Suprapubic skin (tissue), 4 donors: ENCODE measurements at places on chromosomes 1 and 21.

GRCh38 chr21:32056791-32057190 is 184.0 kb downstream of the HUNK start:
- no peak for DNase-seq
- H3K4me3 ChIP-seq: no peak overlapping the region
- H3K27me3 ChIP-seq: no peaks in the 10 kb centered on the region

DNA sequence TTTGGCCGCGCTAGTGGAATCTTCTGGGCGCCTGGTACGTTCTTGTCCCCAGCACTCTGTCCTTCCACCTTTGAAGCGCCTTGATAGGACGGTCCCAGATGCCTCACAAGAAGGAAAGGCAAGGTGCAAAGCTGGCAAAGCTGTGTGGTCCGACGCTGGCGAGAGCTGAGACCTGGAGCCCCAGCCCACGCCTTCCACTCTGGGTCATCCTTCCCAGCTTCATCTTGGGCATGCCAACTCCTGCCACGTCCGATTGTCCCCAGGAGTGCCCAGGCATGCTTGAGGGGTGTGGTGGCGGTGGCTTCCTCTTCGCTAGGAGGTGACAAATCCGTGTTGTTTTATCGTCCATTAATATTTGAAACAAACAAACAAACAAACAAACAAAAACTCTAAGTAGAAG is 123.9 kb upstream of the DPYD start:
- no peaks in the 10 kb centered on the region for H3K36me3 ChIP-seq
- H3K4me1 ChIP-seq: peaks cover 28% of the 10 kb centered on the region
- no peak overlapping the region for H3K4me3 ChIP-seq
- H3K27ac ChIP-seq: no peak overlapping the region
- peaks cover 70% of the 10 kb centered on the region for H3K27me3 ChIP-seq
- no peak for DNase-seq

- DNase-seq: peak; percentile 94
- H3K4me1 ChIP-seq: peaks cover 40% of the 10 kb centered on the region
- H3K4me3 ChIP-seq: peak overlapping the region; percentile 31
- no peaks in the 10 kb centered on the region for H3K36me3 ChIP-seq
- peak overlapping the region; percentile 79 for H3K27ac ChIP-seq
These were observed 16.7 kb upstream of the LYST start for GRCh38 chr1:235883261-235883927.

DNA sequence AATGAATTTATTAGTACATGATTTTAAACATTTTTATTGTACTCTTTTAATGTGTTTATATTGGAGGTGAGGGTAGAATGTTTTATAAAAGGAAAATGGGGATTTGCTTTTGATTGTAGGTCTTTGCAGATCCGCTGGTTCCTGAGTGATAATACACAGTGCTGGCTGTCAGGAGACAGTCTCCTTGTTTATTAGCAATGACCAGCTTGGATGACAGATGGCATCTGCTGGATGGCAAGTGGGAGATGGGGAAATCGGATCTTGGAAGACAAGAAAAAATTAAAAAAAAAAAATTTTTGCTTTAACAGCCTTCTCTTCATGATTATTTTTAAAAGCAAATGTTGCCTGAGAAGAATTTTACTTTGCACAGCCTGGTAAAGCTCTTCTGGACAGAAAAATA is 4.4 kb upstream of the PHTF1 start:
- no peaks in the 10 kb centered on the region for H3K27me3 ChIP-seq
- no peak for DNase-seq
- peaks cover 9% of the 10 kb centered on the region for H3K4me1 ChIP-seq
- peaks cover 32% of the 10 kb centered on the region for H3K36me3 ChIP-seq
- no peak overlapping the region for H3K27ac ChIP-seq

- no peaks in the 10 kb centered on the region for H3K4me1 ChIP-seq
- no peak for DNase-seq
- H3K27me3 ChIP-seq: no peaks in the 10 kb centered on the region
- no peak overlapping the region for H3K4me3 ChIP-seq
These were observed 561.8 kb upstream of the ADAMTS5 start for GRCh38 chr21:27528697-27529096.

DNA sequence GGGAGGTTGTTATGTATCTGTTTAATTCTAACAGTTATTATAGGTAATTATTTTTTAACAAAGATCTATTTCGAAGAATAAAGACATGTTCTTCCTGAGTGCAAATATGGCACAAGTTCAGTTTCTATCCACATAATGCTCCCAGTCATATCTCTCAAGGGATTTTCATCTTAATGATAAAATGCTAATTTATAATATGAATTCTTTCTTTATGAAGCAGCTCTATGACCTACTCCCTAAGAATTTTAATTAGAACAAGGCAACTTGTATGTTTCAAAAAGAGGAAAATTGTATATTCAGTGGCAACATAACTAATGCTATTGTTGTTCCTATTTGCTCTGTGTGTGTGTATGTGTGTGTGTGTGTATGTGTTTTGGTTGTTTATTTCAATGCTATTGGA is 1222.1 kb upstream of the NCAM2 start:
- no peak for DNase-seq
- H3K27ac ChIP-seq: no peak overlapping the region
- no peak overlapping the region for H3K4me3 ChIP-seq
- no peaks in the 10 kb centered on the region for H3K4me1 ChIP-seq
- H3K27me3 ChIP-seq: no peaks in the 10 kb centered on the region

DNA sequence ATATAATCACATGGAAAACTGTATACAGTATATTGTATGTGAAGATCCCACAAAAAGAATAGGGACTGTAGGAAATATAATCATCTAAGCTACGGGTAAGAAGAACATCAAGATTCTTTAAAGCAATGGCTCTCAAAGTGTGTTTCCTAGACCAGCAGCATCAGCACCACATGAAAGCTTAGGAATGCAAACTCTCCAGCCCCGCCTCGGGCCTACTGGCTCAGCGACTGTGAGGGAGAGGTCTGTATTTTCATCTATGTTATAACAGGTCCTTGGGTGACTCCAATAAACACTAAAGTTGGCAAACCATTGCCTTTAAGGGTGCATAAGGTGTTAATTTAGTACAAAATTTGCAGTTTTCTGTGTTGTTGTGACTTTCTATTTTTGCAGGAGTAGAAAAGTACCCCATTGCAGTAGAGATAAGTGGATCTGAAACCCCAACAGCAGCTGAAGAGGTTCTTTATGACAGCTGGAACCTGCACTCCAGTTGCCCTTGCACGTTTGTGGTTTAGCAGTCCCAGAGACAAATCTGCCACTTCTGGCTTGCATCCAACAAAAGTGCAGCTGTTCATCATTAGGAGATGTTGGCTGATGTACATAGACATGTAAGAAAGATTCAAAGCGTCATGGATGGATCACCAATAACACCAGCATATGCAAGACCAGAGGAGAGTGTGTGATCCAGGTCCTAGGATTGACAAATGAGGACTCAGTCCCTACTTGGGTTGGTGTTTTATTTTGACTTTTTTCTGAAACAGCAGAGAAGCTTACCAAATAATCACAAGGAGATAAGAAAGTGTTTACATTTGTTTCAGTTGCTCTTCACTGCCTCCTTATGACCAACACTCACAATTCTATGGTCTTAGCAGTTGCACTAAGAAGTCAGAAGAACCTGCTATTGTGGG is 15.9 kb upstream of the IFNAR1 start:
- no peaks in the 10 kb centered on the region for H3K4me1 ChIP-seq
- H3K36me3 ChIP-seq: no peaks in the 10 kb centered on the region
- H3K27ac ChIP-seq: no peak overlapping the region
- no peaks in the 10 kb centered on the region for H3K27me3 ChIP-seq
- DNase-seq: no peak

DNA sequence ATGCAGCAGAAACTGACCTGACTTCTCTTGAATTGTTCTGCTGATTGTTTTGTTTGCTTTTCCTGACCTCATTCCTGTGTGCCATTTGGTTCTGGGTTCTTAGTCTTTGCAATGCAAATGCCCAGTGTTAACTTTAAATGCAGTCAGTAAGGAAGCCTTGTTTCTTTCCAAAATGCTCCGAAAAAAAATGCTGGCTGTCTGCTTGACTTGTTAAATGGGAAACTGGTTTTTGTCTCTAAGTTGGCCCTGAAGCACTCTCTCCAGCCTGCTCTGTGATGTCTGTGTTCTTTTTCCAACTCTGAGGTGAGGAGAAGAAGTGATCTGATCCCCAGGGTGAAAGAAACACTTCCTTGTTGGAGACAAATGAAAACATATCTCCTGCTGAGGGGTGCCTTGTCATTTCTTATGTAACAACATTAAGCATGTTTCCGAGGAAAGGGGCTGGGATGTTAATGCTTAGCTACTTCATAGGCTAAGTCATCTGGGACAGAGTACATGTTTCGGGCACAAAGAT is 256.3 kb upstream of the ADGRL4 start:
- no peak overlapping the region for H3K27ac ChIP-seq
- no peak for DNase-seq
- no peaks in the 10 kb centered on the region for H3K4me1 ChIP-seq
- H3K36me3 ChIP-seq: no peaks in the 10 kb centered on the region
- no peaks in the 10 kb centered on the region for H3K27me3 ChIP-seq

DNA sequence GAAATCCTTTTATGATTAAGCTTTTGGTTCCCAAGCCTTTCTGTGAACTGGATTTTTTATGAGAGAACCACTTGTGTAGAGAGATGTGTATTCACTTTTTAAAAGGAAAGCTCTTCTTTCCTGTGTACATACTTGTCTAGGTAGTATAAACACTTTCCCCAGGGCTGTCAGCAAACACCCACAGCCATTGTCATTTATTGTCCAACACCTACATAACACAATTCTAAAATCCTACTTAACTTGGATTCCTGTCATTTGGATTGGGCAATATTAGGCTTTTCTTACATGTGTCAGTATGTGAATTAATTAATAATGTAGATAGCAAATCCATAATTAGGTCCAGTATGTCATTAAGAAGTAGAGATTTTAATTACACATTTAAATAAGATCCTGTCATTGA is 12.3 kb downstream of the DDX20 start:
- DNase-seq: no peak
- peaks cover 46% of the 10 kb centered on the region for H3K36me3 ChIP-seq
- H3K27ac ChIP-seq: no peak overlapping the region
- no peak overlapping the region for H3K4me3 ChIP-seq

DNA sequence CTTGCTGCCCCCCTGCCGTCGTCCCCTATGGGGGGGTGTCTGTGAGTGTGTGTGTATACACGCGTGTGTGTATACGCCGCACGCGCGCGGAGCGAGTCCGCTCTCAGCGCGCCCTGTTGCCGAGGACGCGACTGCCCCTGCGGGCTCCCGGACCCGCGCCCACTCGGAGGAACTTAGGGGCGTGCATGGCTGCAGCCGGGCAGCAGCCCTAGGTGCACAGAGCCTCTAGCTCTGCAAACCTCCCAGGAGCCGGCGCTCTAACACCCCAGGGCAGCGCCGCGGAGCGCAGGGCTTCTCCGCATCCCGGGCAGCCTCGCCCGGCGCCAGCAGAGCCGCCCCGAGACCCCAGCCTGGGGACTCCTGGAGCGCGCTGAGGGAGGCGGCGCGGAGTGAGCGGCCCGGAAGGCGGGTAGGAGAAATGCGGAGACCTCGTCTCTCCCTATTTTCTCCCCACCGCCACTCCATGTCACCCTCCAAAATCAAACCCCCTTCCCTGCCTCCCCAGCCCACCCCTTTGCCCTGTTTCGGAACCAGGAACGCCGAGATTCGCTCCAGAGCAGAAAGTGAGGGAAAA is 574 bp downstream of the ITPKB start:
- peaks cover 5% of the 10 kb centered on the region for H3K36me3 ChIP-seq
- H3K27me3 ChIP-seq: no peaks in the 10 kb centered on the region
- peak overlapping the region; percentile 90 for H3K27ac ChIP-seq
- peak overlapping the region; percentile 92 for H3K4me3 ChIP-seq
- DNase-seq: no peak

GRCh38 chr1:1562556-1563195 is 12.0 kb downstream of the SSU72 start:
- H3K4me1 ChIP-seq: peaks cover 19% of the 10 kb centered on the region
- no peaks in the 10 kb centered on the region for H3K27me3 ChIP-seq
- no peak overlapping the region for H3K4me3 ChIP-seq

DNA sequence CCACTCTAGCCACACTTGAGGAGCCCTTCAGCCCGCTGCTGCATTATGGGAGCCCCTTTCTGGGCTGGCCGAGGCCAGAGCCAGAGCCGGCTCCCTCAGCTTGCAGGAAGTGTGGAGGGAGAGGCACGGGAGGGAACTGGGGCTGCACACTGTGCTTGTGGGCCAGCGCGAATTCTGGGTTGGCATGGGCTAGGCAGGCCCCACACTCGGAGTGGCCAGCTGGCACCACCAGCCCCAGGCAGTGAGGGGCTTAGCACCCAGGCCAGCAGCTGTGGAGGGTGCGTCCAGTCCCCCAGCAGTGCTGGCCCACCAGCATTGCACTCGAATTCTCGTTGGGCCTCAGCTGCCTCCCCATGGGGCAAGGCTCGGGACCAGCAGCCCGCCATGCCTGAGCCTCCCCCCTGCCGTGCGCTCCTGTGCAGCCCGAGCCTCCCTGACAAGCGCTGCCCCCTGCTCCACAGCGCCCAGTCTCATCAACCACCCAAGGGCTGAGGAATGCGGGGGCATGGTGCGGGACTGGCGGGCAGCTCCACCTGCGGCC is 785.9 kb upstream of the TPTE start:
- no peak overlapping the region for H3K27ac ChIP-seq
- no peaks in the 10 kb centered on the region for H3K27me3 ChIP-seq
- no peak overlapping the region for H3K4me3 ChIP-seq
- no peak for DNase-seq
- no peaks in the 10 kb centered on the region for H3K4me1 ChIP-seq

GRCh38 chr1:99950486-99950885 is 19.3 kb upstream of the SLC35A3 start:
- H3K27ac ChIP-seq: no peak overlapping the region
- no peaks in the 10 kb centered on the region for H3K27me3 ChIP-seq
- DNase-seq: no peak
- no peak overlapping the region for H3K4me3 ChIP-seq

DNA sequence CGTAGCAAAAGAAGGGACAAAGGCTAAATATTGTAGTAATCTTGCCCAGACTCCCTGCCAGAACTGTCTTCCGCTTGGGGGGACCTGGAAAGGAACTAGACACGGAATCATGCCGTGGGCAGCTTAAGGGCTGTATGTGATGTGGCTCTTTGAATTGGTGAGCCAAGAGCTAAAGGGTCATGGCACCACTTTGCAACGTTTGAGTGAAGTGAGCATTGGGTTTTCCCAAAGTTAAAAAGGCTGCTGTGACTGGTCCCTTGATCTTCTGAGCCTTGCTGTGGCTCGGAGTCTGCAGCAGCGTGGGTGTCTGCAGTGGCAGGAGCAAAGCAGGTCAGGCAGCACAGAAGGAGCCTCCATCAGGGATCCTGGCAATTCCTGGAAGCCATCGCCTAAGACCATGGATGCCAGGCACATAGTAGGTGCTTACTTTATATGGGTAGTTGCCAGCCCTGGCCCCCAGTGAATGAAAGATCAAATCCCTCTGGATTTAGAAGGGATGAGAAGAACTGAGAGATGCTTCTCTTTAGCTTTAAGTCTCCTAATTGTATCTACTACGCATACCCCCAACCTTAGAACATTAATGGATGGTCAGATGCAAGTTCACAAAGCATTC is 1.8 kb downstream of the SMYD2 start:
- H3K27ac ChIP-seq: no peak overlapping the region
- H3K27me3 ChIP-seq: no peaks in the 10 kb centered on the region
- peak overlapping the region; percentile 75 for H3K4me3 ChIP-seq
- no peaks in the 10 kb centered on the region for H3K36me3 ChIP-seq

- H3K36me3 ChIP-seq: no peaks in the 10 kb centered on the region
- no peaks in the 10 kb centered on the region for H3K27me3 ChIP-seq
- H3K4me1 ChIP-seq: peaks cover 99% of the 10 kb centered on the region
- H3K4me3 ChIP-seq: no peak overlapping the region
- peak; percentile 84 for DNase-seq
These were observed 54.3 kb upstream of the TARBP1 start for GRCh38 chr1:234533034-234533891.
